Panc1 (cell line): ENCODE measurements at places on chromosomes 4 and X. TPM values are rescaled to one million over a fixed set of nuclear protein-coding genes. Genes with fewer than 3 reads are reported as not detected.

DNA sequence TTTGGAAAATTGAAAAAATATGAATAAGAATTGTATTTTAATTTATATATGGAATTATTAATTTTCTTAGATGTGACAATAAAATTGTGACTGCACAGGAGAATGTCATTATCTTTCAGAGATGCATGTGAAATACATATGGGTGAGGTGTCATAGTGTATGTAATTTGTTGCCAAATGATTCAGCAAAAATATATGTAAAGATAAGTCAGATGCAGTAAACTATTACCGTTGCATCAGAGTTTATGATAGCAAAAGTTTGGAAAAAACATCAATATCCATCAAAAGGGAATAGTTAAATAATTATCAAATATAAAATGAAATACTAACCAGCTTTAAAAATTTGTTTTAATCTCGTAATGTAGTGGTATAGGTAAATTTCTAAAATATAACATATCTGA lies 10.4 kb upstream of the SLC7A11 start:
- DNase-seq: no peak
- H3K4me3 ChIP-seq: no peak overlapping the region
- H3K27ac ChIP-seq: no peak overlapping the region
- H3K36me3 ChIP-seq: no peaks in the 10 kb centered on the region

DNA sequence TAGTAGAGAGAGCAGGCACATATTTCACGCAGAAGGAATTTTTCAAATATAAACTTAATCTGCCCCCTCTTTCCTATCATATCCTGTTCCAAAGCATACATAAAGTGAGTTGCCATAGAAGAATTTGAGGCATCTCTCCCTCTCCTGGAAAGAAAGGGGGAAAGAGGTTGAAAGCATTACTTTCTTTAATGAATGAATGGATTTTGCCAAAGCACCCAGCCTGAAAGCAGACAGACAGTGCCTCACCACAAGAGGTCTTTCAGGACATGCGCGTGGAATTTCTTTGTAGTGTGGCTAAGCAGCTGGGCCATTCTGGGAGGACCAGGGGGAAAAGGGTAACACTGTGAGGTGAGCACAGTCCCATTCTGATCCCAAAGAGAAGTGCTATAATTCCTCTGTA lies 651.4 kb downstream of the IQCM start:
- no peak overlapping the region for H3K4me3 ChIP-seq
- no peaks in the 10 kb centered on the region for H3K4me1 ChIP-seq
- H3K27me3 ChIP-seq: no peaks in the 10 kb centered on the region
- DNase-seq: no peak
- no peak overlapping the region for H3K27ac ChIP-seq

- no peak for DNase-seq
- no peak overlapping the region for H3K4me3 ChIP-seq
- no peaks in the 10 kb centered on the region for H3K4me1 ChIP-seq
- no peaks in the 10 kb centered on the region for H3K27me3 ChIP-seq
These were observed 6.0 kb upstream of the NEXMIF start for GRCh38 chrX:74931214-74931613.

DNA sequence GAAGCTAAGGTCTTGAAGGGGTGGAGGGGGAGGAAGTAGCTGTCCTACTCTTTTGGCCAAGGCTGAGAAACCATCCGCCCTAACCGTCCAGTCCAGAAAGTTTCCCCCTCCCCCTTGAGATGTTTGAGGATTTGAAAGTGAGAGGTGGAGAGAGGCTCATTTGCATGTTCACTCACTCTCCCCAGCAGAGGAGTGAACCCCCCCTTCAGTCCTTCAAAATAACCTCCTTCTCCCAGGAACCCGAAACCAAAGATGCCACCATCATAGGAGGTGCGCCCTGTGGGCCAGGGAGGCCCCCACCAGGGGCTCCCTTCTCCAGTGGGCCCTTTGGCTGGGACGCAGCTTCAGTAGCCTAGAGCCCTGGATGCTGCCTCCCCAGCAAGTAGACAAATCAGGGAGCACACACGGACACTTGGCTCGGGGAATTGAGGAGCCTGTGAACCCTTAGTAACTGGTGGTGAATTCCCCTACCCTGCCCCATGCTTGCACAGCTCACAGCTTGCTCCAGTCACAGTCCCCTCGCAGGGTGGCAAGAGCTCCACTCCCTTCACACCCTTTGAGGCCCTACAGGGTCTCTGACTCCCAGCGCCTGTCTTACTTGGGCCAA lies 25.6 kb downstream of the ELF4 start:
- no peak for DNase-seq
- H3K36me3 ChIP-seq: no peaks in the 10 kb centered on the region
- H3K27me3 ChIP-seq: no peaks in the 10 kb centered on the region
- no peak overlapping the region for H3K4me3 ChIP-seq
- no peak overlapping the region; the same call in 1 of the 2 replicates for H3K27ac ChIP-seq

DNA sequence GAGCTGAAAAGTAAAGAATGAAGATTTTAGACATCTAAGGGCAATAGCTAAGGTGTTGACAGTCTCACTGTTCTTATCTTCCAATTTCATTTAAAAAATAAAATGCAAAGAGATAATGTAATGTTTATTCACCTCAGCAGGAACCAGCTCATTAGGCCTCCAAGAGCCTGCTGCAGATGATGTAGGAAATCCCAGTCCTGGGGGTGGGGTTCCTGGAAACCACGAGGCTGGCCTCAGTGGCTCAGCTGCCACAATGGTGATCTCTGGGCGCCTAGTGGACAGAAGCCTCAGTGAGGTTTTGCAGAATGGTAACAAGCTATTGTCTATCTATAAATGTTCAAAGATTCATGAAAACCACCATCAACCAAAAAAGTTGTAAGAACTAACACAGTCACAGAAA lies 77.3 kb downstream of the RPS3A start:
- no peak overlapping the region for H3K4me3 ChIP-seq
- H3K27ac ChIP-seq: no peak overlapping the region
- H3K27me3 ChIP-seq: no peaks in the 10 kb centered on the region

- no peak for DNase-seq
- no peak overlapping the region for H3K4me3 ChIP-seq
- H3K4me1 ChIP-seq: no peaks in the 10 kb centered on the region
- H3K27ac ChIP-seq: no peak overlapping the region
- no peaks in the 10 kb centered on the region for H3K27me3 ChIP-seq
These were observed 224.9 kb upstream of the PCDH7 start for GRCh38 chr4:30495251-30495650.

DNA sequence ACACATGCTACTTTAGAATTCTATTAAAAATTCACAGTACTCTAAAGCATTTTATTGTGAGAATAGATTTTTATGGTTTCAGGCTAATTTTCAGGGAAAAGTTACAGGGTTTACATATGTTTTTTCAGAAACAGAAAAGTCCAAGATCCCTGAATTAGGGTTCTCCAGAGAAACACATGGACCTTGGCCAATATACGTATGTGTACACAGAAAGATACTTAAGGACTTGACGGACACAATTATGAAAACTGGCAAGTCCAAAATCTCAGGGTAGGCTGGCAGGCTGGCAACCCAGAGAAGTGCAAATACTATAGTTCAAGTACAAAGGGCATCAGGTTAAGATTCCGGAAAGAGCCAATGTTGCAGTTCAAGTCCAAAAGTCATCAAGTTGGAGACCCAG lies 1897.8 kb upstream of the PCDH10 start:
- no peaks in the 10 kb centered on the region for H3K27me3 ChIP-seq
- H3K27ac ChIP-seq: no peak overlapping the region
- no peaks in the 10 kb centered on the region for H3K4me1 ChIP-seq

DNA sequence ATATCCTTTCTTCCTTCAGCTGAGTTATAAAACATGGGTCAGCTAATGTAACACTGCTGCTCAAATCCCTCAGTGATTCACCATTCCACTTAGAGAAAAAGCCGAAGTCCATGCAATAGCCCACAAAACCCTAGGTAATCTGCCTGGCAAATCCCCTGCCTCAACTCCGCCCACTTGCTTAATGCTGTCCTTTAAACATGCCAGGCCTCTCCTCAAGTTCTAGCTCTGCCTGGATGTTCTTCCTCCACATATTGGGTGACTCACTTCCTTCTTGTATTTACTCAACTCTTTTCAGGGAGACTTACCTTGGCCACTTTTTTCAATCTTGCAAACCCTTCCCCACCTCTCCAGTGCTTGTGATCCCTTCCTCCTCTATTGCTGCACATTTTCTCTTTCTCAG lies 89.8 kb downstream of the EMCN start:
- H3K4me3 ChIP-seq: no peak overlapping the region
- no peak for DNase-seq
- H3K27me3 ChIP-seq: no peaks in the 10 kb centered on the region
- H3K27ac ChIP-seq: no peak overlapping the region
- H3K36me3 ChIP-seq: no peaks in the 10 kb centered on the region

DNA sequence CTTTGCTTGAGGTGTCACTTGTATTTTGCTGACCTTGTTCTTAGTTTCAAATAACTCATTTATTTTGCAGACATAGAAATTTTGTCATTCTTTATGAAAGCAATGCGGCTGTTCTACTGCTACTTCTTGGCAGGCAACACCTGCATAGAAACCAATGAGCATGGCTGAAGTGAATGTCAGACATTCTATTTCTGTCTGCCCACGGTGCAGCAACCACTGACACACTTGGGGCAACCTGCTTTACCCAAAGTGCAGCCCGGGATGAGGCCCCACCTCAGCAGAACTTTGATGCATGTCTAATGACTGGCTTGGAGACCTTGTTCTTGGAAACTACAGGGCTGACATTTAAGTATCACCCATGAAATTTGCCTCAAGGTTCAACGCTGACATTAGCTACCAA lies 93.6 kb downstream of the RBM47 start:
- H3K27ac ChIP-seq: no peak overlapping the region
- H3K36me3 ChIP-seq: no peaks in the 10 kb centered on the region
- H3K27me3 ChIP-seq: no peaks in the 10 kb centered on the region
- DNase-seq: no peak
- no peaks in the 10 kb centered on the region for H3K4me1 ChIP-seq

The RBM46 gene
- total RNA-seq: not detected

The FGB gene
- 2.0 TPM for total RNA-seq

The SYN1 gene
- total RNA-seq: 1.0 TPM

The IGSF1 gene
- total RNA-seq: 0.08 TPM

The SYTL5 gene
- 0.08 TPM for total RNA-seq
